M059J (cell line): ENCODE measurements at places on chromosomes 1 and 21. TPM values are rescaled to one million over a fixed set of nuclear protein-coding genes. Genes with fewer than 3 reads are reported as not detected.

The LRRC53 gene
- not detected in 2 replicates for total RNA-seq

GRCh38 chr21:32807717-32808380 lies 36.3 kb upstream of the PAXBP1 start:
- DNase-seq = peak; percentile 73

The IL20 gene
- total RNA-seq = not detected in 2 replicates

The NR0B2 gene
- total RNA-seq = not detected in 2 replicates

The AMY1C gene
- total RNA-seq = not detected in 2 replicates

DNA sequence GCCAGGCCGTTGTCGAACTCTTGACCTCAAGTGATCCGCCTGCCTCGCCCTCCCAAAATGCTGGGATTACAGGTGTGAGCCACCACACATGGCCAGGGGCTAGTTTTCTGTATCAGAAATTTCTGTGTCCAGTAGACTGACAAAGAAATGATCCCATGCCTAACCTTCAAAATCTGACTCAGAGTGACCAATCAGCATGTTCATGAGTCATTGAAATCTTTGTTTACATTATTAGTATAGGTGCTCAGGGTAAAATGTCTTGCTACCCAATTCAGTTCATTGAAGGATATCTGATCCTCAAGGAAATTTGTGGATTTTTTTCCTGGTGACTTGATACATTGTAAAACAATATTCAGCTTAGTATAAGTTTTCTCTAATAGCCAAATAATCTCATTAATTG lies 11.0 kb upstream of the LDLRAD2 start:
- DNase-seq = peak; percentile 80

DNA sequence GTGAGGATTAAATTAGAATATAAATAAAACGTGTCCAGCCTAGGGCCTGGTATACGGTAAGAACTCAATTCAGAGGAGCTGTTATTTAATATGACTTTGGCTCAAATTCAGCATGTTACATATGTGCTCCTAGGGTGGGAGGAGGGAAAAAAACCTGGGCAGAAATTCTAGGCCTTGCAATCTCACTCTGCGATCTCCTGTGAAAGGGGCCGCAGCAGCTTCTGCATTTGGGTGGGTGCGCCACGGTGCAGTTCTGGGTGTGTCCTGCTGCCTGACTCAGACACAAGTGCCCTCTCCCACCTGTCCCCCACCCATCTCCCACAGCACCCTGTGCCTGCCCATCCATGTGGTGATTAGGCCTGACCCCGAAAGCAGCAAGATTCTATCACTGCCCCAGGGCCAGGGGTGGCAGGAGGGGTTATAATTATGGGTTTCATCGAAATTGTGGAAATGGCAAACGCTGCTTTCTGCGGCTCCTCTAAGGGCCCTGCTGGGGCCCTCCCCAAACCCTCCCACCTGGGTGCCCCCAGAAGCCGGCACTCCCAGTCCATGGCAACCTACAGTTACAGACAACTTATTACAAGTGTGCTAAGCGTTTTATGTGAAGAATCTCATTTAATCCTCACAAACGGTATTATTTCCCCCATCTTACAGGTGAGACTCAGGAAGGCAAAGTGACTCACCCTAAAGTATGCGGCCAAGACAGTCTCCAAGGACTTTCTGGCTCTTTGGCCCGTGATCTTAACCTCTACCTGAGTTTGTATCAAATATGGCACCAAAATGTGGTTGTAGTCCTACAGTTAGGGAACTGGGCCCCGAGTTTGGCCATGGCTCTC lies 25.5 kb upstream of the GRHL3 start:
- no peak for DNase-seq

- no peak for DNase-seq
Measured at GRCh38 chr1:232667094-232667777, 37.3 kb upstream of the SIPA1L2 start.

DNA sequence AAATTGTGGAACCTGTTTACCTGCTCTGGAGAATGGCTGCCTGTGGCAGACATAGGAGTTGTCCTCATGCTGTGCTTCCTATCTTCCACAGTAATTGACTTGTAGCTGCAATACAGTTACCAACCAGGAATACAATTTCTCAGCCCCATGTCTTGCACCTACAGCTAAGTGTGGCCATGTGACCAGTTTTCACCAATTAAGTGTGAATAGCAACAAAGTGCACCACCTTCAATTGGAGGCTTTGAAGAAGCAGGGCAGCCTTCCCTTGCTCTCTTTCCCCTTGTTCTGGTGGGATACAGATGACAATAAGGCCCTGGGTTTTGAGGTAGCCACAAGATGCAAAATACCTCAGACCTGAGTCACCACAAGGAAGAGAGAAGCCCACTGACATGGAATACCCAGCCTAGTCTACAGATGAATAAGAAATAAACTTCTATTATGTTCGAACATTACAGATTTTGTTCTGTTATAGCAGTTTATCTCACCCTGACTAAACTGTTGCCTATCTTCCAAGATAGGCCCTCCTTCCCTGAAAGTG lies 70.2 kb upstream of the S1PR1 start:
- peak; percentile 30 for DNase-seq

GRCh38 chr1:71080230-71080738 lies 551 bp downstream of the ZRANB2 start:
- peak; percentile 30 for DNase-seq

- DNase-seq = no peak
Measured at GRCh38 chr1:63632110-63632509, 38.9 kb downstream of the PGM1 start.

The CFAP57 gene
- total RNA-seq = 0.67 TPM in 1 of 2 replicates, not detected in the other

DNA sequence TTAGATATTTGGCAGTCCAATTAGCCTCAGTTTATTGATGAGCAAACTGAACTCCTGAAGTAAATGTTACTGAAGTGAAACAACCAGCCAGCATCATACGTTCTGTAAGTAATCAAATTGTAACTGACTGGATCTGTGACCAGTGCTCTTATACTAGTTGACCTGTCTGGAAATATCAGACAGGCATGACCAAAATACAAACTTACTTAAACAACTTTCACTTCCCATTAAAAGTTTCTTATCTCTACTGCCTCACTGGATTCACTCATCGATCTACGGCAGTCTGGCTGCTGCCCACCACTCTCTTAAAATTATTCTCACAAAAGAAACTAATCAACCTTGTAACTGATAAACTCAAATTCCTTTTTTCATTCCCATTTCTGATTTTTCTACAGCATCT lies 56.4 kb downstream of the WDR3 start:
- DNase-seq = no peak

The TMEM200B gene
- total RNA-seq = 3.5 and 4.6 TPM in 2 replicates

The CD160 gene
- total RNA-seq = not detected in 2 replicates

The RPTN gene
- not detected in 2 replicates for total RNA-seq

DNA sequence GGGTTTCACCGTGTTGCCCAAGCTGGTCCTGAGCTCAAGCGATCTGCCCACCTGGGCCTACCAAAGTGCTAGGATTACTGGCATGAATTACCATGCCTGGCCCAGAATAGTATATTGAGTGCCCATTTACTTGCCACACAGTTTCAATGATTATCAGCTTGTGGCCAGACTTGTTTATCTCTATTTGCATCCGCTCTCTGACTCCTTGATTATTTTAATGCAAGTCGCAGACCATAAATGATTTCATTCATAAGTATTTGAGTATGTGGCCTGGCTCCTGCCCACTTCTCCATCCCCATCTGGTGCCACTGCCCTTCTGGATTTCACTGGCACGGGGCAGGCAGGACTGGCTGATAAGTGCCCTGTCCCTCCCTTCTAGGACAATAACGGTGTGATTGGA lies 18.2 kb upstream of the TRNAU1AP start:
- DNase-seq = no peak

DNA sequence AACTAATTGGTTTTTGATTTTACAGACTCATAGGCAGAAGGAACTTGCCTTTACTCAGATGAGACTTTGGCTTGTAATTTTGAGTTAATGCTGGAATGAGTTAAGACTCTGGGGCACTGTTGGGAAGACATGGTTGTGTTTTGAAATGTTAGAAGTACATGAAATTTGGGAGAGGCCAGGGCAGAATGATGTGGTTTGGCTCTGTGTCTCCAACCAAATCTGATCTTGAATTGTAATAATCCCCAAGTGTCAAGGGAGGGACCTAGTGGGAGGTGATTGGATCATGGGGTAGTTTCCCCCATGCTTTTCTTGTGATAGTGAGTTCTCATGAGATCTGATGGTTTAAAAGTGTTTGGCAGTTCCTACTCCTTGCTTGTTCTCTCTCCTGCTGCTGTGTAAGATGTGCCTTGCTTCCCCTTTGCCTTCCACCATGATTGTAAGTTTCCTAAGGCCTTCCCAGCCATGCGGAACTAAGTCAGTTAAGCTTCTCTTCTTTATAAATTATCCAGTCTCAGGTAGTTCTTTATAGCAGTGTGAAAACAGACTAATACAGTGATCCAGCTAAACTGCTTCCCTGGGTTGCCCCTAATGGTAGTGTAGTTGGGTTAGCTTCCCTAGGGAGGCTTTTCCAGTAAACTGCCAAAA lies 10.2 kb downstream of the CPT2 start:
- no peak for DNase-seq

DNA sequence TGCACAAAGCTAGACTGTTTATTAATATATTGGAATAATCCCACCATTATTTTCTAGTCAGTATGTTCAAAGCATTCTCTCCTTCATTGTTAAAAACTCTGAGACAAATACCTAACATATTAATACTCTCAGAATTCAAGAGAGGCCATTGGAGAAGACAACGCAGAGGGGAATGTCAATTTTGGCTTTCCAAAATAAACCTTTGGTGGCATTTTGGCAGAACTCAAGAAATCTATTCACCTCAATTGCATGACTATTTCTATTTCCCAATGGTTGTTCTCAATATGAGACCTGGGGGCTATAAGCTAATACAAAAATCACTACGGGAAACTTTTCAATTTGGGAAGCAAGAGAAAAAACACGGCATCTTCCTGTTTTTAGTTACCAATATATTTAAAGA lies 58.5 kb downstream of the RUSC1 start:
- DNase-seq = no peak

The NLRP3 gene
- 7.4 and 9.2 TPM in 2 replicates for total RNA-seq

- DNase-seq = no peak
Measured at GRCh38 chr1:8342325-8342724, 24.4 kb downstream of the SLC45A1 start.

The TFAP2E gene
- not detected in 2 replicates for total RNA-seq

DNA sequence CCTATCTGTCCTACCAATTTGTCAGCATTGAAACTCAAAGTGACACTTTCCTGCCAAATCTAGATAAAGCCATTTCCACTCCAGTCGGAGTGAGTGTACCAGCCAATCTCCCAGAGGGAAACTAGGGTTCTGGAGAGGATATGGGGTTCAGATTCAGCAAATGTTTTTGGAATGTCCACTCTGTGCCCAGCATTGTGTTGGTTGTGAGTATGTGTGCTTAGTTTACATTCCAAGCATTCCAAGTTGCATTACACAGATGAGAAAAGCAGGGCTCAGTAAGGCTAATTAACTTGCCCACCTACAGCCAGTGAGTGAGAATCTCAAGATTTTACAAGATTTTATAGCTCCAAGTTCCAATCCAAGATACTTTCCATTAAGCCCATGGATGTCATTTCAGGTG lies 26.4 kb upstream of the RGS16 start:
- DNase-seq = no peak

- peak; percentile 77 for DNase-seq
Measured at GRCh38 chr1:150563340-150564038, 14.3 kb downstream of the ADAMTSL4 start.

DNA sequence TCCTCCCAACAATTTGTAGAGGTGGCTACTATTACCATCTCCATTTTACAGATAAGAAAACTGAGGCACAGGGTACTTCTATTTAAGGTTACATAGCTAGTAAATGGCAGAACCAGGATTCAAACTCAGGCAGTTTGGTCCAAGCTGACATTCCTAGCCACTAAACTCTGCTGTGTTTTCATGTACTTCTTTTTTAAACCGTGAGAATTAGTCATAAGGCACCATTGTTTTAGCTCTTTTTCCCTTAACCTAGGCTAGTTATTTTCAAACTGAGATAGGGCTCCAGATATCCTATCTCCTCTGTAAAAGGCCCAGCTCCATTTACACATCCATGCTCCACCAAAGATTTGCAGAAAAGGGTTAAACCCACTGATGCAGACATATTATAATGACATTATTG lies 92.9 kb downstream of the PTPN14 start:
- DNase-seq = peak; percentile 49

DNA sequence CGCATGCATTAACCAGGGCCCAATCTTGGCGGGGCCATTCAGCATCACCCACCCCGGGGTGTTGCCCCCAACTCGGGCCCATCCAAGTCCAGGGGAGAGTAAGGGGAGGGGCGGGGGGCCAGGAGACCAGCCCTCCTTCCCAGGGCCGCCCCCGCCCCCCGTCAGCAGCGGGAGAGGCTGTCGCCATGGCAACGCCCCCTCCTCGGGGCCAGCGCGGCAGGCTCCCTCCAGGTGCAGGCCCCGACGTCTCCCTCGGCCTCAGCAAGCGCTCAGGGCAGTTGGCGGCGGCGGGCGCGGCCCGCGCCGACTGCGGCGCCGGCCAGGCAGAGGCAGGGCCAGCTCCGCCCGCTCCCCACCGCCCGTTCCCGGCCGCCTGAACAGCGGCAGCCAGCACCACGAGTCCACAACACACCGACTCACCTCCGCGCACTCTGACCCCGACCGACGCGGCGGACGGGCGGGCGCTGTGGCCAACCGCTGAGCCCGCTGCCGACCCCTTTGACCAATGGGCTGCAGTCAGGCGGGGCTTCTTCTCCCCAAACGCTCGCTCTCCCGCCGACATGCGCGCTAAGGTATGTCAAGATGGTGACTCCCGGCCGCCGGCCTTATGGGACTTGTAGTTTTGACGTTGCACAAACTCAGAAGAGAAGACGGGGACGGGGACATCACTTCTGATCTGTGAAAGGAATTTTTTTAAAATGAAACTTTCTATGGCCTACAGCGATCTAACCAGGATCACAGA lies at the start of gene ERI3:
Gene ERI3, minus strand, starts transcription at position 418 of the 742 bp plus-strand sequence. Its CDS starts 231 bp downstream, at position 187.
- peak; percentile 98 for DNase-seq

The CERS2 gene
- 156 and 178 TPM in 2 replicates for total RNA-seq
